A673 (cell line): ENCODE measurements at places on chromosomes 16 and 17.

- DNase-seq: no peak
Observed at GRCh38 chr16:70790815-70791214, 10.1 kb downstream of the VAC14 start.

DNA sequence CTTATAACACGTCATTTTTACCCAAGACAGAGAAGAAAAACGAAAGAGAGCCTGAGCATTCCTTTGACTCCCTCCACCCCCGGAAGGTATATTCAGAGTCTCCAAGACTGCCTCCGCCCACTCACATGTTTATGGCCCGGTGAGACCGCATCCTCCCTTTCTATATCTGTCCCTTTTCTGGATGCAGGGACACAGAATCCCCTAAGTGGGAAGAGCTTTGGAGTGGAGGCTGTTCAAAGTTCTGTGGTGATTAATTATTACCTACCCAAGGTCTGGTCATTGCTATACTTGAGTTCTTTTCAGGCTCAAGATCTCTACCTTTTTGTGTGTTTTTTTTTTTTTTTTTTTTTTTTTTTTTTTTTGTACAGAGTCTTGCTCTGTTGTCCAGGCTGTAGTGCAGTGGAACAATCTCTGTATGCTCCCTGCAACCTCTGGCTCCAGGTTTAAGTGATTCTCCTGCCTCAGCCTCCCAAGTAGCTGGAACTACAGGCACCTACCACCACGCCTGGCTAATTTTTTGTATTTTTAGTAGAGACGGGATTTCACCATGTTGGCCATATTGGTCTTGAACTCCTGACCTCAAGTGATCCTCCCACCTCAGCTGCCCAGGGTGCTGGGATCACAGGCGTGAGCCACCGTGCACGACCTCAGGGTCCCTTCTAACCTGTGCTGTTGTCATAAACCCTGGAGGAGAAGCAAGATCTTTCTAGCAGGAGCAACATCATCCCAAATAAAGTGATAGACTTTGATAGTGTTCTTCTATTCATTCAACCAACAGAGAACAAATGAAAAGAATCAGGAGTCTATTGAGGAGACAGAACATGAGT lies 407.1 kb downstream of the WWOX start:
- DNase-seq: no peak

DNA sequence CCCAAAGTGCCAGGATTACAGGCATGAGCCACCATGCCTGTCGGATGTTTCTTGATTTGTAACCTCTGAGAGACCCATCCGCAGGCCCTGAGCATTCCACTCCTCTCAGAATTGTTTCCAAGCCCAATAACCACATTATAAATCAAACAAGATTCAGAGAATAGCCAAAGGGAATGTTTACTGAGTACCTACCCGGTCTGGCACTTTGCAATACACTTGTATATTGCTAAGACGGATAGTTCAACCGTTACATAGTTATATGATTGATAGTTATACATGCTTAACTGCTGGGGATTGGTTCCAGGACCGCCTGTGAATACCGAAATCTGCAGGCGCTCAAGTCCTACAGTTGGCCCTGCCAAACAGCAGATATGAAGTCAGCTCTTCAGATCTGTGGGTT lies 3.0 kb upstream of the KAT8 start:
- no peak for DNase-seq

- DNase-seq: no peak
Observed at GRCh38 chr16:86970279-86970678, 346.9 kb downstream of the C16orf95 start.

DNA sequence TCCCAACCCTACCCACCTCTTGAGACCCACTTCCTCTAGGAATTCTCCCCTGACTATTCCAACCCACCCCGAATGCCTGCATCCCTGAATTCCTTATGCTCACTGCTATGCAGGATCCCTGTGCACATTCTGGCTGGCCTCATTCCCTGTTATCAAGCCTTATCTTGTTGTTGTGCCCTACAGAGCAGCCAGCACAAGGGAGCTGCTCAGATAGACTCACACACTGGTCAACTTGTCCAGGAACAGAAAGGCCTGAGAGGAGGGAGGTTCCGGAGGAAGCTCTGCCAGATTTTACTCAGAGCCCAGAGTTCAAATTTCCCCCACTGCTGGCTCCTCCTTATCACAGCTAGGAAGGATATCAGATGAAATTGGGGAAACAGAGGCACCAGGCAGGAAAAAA lies 24.8 kb upstream of the MYO18A start:
- DNase-seq: no peak
